ENCODE measurements at places on chromosomes 12 and 14.

GRCh38 chr14:44490966-44491365, 16.1 kb downstream of the FSCB start:
- DNase-seq = no peak

- DNase-seq = peak; percentile 28
These were observed 603.5 kb downstream of the RPL10L start for GRCh38 chr14:46048127-46048526.

GRCh38 chr12:91204421-91204820, 21.8 kb upstream of the DCN start:
- DNase-seq = no peak

- DNase-seq = no peak
These were observed 117.7 kb downstream of the ADCK1 start for GRCh38 chr14:77917491-77918201.

DNA sequence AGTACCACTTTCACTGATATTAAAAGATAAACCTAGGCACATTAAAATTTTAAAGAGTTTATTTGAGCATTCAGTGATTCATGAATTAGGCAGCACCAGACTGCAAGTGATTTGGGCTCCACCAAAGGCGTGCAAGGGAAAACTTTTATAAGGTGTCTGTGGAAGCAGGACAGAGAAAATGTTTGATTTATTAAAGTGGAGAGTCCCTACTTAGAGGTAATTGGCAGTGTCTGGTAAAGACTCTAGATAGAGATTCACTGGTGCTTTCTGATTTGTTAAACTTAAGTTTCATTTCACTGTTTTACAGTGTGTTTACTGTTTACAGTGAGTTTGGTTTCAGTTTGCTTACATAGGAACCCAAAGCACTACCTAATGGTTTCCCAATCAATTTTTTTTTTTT, 72.8 kb downstream of the ANKS1B start:
- DNase-seq = no peak

GRCh38 chr12:6178981-6179761, 21.0 kb upstream of the CD9 start:
- DNase-seq = no peak

DNA sequence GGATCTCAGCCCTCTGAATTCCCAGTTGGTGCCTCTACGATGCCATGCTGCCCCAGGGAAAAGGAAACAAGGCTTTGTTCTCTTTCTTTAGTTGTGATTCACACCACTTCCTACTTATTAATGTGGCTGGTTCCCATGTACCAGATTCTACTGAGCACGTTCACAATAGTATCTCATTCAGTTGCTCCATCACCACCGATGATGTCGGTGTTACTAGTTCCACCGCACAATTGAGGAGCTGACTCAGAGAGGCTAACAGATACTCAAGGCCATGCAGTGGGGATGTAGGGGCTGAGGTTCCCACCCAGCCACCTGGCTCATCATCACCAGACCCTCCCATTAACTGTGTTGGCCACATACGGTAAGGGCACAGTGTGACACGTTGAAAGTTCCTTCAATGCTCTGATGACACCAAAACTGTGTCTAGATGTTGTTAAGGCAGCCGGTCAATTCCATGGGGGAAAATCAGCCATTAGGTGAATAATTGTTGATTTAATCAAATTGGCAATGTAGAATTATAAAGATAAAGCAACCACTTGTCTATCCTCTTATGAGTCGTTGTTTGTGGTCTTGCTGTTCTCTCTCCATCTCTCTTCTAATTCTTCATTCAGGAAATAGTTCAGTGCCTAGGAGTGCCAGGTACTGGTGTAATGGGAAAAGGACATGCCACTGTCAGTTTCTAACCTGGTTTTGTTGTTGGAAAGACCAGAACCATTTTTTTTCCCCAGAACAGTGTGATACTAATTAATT, 244.2 kb upstream of the CRY1 start:
- DNase-seq = no peak

DNA sequence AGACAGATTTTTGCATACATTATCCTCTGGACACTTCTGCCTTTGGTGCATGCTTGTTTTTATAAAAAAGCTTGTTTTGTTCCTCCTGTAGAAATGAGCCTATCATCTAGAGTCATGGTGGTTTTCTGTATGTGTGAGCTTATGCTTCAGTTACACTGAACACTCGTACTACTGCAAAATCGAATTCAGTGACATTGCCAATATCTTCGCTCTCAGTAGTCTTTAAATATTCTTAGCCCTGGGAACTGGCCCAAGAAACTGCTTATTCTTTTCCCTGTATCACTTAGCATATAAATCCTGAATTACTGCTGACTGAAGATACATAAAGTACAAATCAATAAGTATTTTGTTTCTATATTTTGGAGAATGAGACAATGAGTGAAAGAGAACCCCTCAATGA, 70.5 kb downstream of the RGS6 start:
- DNase-seq = no peak

DNA sequence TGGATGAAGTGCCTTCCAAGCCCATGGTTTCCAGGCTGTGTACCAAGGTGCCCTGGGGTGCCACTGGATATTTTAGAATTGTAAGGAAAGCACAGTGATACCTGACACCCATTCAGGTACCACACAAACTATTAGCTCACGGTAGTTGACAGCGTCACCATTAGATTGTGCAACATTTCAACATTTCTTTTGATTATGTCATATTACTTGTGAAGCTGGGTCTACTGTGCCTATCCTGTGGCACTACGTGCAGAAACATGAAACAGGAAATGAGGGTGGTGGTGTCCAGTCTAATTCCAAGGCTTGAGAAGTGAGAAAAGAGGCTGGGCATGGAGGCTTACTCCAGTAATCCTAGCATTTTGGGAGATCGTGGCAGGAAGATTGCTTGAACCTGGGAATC, 75.5 kb upstream of the CPM start:
- DNase-seq = peak; percentile 28

DNA sequence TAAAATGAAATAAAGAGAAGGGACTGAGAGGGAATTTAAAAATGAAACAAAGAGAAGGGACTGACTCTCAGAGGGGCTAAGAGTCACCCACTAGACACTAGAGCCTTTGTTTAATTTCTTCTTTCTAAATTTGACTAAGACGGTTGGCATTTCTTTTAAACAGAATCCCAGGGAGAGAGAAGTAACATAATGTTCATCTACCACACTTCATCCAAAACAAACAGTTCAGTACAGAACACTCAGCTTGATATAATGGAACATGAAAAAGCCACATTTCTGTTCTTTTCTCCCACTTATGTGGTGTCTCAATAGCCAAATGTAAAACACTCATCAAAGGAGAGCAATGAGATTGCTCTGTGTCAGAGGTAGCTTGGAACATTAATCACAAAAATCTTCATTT, 10.1 kb upstream of the NT5DC3 start:
- DNase-seq = no peak

Data from NCI-H2081 (cell line).